ENCODE measurements at places on chromosomes 2 and 18.

DNA sequence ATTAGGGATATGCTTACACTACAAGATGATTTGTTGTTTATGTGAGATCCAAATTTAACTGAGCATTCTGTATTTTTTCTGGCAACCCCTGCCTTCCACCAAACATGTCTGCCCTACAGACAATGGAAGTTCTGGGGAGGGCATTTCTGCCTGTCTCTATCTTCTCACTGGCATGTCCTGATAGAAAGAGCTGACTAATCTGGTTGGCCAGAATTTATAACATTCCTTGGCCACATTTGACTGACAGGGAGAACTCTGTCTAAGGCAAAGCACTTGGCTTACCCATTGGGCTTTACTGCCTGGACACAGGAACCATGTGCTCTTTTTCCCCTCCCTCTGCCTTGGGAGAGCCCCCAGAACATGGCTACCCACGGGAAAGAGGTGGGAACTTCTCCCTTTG, 70.6 kb upstream of the TMEM178A start:
- DNase-seq, result no peak

DNA sequence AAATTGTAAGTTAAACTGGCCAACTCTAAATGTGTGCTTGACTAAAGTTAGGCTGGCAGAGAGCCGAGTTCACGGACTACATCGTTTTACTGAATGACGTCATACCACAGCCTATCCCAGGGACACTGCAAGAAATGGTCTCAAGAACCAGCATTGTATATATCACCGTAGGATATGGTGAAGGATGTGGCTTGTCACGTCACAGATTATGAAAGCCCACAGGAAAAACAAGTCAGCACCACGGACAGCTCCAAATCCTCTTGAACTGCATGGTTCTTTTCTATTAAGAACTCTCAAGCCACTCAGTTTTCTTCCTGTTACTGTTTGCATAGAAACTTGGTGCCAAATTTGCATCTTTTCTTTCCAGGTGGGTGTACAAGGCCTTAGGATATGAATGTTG, 85.1 kb upstream of the ACAA2 start:
- DNase-seq, result peak; percentile 89

- peak; percentile 84 for DNase-seq
Observed at GRCh38 chr2:152505495-152505906, 170.5 kb downstream of the FMNL2 start.

- peak; percentile 93 for DNase-seq
Observed at GRCh38 chr18:54679318-54680149, 88.5 kb downstream of the DYNAP start.

DNA sequence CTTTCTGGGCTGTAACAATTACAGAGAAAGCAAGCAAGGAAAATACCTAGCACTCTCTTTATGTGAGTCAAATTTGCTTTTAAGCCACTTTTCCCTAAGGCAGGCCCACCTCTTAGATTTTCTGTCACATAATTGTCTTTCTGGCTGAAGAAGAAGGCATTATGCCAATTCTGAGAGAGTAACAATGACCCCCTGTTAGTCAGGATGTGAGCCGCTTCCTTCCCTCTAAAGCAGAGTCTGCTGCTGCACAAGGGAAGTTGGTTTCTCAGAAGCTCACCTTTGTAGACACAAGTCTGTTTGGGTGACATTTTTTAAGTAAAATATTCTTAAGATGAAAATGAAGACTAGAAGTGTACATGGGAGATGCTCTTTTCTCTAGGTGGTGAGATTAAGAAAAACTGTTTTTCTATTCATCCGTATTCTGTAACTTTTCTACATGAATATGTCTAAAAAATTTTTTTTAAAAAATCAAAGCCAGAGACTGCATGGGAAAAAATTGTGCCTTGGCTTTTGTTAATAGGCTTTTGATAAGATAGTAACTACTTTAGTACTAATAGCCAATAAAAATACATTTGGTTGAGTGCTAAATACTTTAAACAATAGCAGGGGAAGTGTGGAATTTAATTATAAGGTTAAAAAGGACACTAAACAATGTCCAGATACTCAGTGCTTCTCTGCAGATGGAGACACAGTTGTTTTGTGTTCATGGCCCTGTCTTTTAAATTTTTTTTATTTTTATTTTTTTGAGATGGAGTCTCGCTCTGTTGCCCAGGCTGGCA, 33.4 kb upstream of the VPS54 start:
- DNase-seq, result peak; percentile 70

DNA sequence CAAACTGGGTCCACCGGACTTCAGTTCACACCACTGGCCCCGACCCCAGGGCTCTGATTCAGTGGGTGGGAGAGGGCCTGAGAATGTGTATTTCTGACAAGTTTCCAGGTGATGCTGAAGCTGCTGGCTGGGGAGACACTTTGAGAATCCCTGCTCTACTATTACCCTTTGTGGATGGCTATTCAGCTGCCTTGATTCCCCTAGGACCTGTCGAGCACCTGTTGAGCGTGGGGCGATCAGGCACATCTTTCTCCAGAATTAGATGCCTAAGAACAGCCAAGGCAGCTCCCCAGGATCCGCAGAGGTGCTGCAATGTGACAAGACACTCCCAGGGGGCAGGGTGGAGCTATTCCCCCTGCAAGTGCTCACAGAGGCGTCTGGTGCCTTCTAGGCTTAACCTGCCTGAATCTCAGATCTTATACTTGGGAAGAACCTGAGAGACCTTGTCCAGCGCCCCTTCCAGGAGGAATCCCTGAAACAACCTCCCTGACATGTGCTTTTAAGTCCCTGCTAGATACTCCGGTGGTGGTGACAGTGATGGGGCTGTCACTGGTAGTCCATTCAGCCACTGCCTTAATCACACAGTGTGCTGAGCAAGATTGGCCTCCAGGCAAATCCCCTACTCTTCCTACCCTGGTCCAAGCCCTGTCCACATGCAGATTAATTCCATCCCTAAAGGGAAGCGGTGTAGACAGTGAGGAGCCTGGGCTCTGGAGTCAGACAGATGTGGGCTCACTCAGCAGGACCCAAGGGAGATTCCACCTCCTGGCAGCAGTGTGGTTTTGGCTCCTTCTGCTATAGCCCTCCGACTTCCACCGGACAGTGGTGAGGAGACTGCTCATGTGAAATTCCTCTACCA, 43.4 kb upstream of the OTOF start:
- DNase-seq, result peak; percentile 11

- DNase-seq, result no peak
Observed at GRCh38 chr18:48542513-48543181, 3.8 kb downstream of the CTIF start.

DNA sequence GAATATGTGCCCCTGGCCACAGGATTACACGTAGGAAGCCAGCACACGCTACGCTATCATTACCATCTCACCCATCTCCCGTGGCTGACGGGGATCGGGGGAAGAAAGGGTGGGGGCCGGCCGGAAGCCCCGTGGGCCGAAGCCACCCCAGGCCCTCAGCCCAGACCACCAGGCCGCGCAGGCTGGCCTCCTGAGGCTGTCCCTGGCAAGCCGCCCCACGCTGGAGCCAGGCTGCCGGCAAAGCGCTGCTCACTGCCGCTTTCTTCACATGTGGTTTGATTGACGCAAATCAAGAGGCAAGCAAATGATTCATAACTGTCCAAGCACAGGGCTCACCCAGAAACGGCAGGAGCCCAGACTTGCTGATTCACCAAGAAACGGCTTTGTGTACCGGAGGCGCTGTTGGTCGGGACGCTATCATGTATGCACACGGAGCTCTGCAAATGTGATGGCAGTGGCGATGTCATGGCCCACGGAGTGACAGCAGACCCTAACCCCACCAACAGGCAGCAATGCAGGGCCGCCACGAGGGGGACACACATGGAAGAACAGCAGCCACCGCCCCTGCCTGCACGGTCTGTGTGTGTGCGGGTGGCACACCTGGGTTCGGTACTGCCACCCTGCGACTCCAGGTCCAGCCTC, 125.7 kb downstream of the HDAC4 start:
- DNase-seq, result peak; percentile 96

DNA sequence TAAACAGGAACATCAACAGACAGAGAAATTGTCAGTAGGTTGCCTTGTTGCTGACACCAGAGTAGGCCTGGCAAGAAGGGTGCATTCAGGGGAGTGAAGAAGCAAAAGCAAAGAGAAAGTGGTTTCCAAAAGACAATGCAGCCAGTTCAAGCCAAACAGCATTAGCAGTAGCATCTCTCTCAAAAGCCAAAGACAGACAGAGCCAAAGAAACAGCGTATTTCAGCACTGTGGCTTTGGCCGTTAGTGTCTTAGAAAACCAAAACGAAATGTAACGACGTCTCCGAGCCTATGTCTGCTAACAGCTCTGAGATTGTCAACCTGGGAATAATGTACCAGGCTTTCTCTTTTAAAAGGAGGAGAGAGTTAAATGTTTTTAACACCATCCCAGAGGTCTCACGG, 178.6 kb downstream of the NRP2 start:
- no peak for DNase-seq

- peak; percentile 66 for DNase-seq
Observed at GRCh38 chr2:69381337-69381737, 5.7 kb downstream of the GFPT1 start.

GRCh38 chr2:207113414-207113813, 52.3 kb downstream of the KLF7 start:
- DNase-seq, result no peak

- no peak for DNase-seq
Observed at GRCh38 chr2:205565142-205565522, 117.2 kb upstream of the NRP2 start.

GRCh38 chr2:75480971-75481836, 79.5 kb downstream of the EVA1A start:
- DNase-seq, result peak; percentile 48

DNA sequence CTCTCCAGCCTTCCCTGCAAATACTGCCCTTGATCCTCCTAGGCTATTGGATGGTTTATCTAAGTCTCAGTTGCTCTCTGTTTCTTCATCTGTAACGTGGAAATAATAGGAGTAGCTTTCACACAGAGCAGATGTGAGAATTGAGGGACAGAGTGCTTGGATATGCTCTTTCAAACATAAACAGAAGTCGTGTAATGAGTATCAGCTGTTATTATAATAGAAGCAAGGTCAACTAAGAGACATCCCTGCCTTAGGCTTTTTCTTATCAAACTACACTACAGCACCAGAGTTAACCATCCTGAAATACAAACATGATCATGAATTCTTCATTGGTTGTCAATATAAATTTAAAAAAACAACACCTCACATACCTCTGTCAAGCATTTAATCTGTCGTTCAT, 138.2 kb downstream of the DOK6 start:
- DNase-seq, result no peak

DNA sequence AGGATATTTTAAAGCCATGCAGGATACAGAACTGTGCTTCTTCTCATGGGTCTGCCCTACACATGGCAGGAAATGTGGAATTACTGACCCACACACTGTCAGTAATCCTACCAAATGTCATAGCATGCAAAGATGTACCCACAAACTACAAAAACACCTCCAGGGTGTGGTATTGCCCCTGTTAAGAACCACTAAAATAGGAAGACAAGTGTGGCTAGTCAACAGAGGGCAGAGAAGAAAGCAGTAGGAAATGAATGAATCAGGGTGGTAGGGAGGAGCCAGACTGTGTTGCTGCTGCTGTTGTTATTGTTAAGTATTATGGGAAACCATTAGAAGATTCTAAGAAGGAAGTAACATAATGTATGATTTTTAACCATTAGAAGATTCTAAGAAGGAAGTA, 556.7 kb upstream of the ACVR2A start:
- no peak for DNase-seq

DNA sequence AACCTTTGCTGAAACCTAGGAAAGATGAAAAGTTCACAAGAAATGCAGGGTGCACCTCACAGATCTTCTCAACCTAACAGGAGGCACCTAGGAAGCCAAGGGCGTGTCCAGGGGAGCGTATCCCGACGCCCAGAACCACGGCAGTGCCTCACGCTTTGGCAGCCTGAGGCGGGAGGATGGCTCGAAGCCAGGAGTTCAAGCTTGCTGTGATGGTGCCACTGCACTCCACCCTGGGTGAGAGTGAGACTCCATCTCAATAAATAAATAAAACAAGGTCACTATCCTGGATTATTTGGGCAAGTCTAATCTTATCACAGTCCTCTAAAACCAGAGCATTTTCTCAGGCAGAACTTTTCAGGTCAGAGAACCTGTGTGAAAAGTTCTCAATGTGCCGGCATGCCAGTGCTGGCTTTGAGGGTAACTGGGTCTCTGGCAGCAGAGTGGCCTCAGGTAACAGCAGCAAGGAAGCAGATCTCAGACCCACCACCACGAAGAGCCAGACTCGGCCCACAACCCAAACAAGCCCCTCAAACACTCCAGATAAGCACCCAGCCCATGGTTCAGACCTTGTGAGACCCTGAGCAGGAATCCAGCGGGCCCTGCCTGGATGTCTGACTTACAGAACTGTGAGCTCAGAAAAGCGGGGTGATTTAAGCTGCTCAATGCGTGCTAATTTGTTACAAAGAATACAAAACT, 11.7 kb downstream of the HSBP1L1 start:
- DNase-seq, result no peak

GRCh38 chr2:208373460-208374089, 33.0 kb upstream of the PTH2R start:
- peak; percentile 72 for DNase-seq

All from fibroblast of pulmonary artery (primary cell).